Activated T-helper 1 cell treated with anti-CD3 and anti-CD28 coated beads, Interleukin-2, amount 50 U/mL, for 16 hours (primary cell): ENCODE measurements at places on chromosomes 2 and 18.

GRCh38 chr2:218318241-218318640 is 25.9 kb upstream of the TMBIM1 start:
- DNase-seq = no peak

GRCh38 chr2:113755035-113755834 is 1.2 kb downstream of the SLC35F5 start:
- no peak for DNase-seq

- no peak for DNase-seq
Observed at GRCh38 chr2:72131916-72132841, 15.5 kb downstream of the CYP26B1 start.

DNA sequence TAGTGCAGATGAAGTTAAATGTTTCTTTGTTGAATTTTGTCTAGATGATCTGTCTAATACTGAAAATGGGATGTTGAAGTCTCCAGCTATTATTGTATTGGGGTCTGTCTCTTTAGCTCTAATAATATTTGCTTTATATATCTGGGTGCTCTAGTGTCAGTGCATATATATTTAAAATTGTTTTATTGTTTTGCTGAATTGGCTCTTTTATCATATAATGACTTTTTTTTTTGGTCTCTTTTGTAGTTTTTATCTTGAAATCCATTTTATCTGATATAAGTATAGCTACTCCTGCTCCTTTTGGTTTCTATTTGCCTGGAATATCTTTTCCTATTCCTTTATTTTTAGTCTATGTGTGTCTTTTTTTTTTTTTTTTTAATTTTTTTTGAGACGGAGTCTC is 79.2 kb downstream of the COMMD1 start:
- no peak for DNase-seq

- DNase-seq = no peak
Observed at GRCh38 chr2:136225950-136226835, 108.2 kb upstream of the CXCR4 start.

DNA sequence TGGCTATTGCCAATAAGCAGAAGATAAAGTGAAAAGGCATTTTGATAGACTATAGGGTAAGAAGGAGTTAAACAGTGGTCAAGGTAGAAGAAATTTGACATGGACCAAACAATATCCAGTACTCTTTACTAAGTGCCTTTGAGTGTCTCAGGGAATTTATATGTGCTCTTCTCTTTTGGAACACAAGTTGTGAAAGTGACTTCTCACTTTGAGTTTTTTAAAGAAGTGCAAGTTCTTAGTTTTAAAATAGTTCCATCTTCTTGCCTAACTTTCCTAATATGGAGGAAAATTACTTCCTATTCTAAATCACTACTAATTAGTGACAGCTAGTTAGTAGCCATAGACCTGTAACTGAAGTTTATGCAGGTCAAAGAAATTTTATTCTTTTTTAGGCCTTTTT is 63.4 kb downstream of the AFTPH start:
- DNase-seq = no peak

- DNase-seq = no peak
Observed at GRCh38 chr2:57296795-57297517, 749.6 kb upstream of the VRK2 start.

DNA sequence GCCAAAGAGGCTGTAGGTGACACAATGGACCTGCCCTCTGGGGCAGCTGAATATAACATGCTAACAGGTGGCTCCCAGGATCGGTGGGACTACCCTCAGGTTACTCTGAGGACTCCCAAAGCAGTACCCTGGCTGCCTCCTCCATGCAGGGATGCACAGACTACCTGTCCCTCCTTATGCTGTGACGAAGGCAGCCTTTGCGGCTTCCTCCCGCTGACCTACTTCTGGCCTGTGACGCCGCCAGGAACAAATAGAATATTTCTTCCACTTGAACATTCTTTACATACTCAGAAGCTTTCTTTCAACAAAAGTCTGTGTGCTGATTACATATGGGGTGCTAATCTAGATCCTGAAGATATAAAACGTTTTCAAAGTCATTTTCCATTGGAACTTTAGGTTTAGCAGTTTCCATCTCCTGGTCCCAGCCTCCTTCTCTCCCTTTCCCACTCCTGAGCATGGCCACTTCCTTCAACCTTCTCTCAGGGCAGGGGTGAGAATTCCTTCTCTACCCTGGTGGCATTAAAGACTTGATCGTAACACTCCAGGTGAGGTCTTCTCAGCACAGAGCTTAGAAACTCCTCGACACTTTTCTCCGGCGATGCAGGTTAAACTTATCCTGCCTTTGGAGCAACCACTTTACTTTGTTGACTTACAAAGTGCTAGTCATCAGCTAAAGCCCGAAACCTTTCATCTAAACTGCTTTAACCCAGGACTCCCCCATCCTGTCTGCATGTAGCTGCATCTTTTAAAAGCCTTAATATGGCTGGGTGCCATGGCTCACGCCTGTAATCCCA is 58.9 kb upstream of the STK17B start:
- DNase-seq = peak; percentile 24

DNA sequence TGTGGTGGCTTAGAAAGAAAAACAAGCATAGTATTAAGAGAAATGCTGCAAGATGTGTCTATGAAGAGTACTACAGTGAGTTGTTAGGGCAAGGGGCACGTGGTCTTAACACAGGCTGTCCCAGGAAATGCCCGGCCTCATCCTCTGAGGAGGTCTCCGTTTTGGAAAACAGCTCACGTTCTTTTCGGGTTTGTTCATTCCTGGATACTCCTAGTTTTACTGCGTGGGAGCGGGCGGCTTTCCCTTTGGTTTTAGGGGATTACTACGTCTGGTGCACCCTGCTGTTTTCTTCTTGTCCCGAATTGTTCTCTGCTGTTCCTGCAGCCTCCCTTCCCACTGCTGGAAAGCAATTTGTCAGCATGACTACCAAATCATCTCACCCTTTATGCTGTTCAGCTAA is 55.5 kb upstream of the RAB6D start:
- DNase-seq = no peak

GRCh38 chr2:20543469-20544152 is 96.7 kb downstream of the RHOB start:
- no peak for DNase-seq

DNA sequence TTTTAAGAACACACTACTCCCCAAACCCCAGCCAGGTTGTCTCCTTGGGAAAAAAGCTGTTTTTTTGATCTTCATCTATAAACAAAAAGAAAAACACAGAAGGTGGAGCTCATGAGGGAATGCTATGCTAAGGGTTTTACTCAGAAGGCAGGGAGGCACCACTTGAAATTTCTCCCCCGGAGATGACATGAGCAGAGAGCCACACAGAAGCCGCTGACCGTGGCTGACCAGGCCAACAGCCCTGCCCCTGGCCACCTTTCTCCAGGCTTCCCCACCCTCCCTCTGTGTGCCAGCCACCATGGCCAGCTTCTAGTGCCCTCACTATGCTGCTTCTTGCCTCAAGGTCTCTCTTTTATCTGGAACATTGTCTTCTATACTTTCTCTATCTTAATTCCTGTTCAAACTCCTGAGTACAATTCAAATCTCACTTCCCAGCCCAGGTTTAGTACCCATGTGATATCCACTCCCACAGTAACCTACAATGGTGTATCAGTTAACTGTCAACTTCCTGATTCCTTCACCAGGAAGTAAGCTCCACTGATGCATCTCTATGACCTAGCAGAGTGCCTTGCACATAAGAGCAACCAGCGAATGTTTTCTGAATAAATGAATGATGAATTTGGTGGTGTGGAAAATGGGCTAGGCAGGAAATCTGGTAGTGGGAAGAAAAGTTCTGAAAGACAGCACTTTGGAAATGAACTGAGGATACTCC is 15.3 kb downstream of the LAPTM4A start:
- no peak for DNase-seq
